ENCODE measurements at places on chromosomes 6 and 20.

DNA sequence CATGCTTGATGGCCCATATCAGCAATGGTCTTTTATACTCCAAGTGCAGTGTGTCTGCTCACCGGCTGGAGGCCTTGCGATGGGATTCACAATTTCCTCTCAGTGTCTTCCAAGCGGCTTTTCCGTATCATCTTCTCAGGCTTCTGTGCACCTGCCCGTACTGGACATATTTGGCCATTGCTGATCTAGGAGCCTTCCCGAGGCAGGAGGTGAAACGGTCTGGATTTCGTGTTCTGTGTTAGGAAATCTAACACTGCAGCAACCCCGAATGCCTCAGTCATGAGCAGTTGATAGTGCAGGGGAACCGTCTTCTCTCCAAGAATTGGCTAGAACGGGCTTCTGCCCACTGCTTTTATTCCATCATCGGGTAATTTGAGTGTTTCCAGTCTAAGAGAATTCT is 60.5 kb downstream of the PPP1R14C start:
- DNase-seq, result no peak

DNA sequence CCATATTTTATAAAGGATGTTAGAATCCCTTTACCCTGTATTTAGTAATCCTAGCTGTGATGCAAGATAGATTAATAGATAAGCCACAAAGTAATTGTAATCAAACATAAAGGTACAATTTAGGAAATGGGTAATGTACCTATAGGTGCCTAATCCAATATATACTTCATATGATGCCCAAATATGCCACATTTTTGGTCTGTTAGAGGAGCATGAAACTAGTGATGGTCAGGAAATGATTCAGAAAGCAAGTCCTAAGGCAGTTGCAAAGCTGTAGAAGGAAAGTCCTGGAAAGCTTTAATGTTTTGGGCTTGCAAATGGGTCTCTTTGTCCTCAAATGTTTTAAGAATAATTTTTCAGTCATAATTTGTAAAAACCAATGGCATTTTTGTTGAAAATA is 76.6 kb upstream of the PTPRK start:
- no peak for DNase-seq

DNA sequence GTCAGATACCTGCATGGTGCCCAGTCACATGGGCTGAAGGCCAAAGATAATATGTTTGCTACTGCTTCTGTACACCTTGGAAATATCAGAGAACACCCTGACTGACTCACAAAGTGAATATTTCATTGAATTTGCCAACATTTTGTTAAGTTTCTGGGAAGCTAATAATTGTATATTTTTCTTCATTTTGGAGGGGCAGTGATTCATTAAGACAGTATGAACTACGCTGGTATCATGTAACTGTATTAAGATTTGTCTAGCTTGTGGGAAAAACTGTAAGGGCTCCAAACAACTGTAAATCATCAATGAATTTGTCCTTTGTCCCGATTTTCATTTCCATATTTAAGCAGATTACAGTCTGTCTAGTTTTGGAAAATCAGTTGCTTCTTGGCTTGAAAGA is 102.3 kb upstream of the CCN2 start:
- no peak for DNase-seq

DNA sequence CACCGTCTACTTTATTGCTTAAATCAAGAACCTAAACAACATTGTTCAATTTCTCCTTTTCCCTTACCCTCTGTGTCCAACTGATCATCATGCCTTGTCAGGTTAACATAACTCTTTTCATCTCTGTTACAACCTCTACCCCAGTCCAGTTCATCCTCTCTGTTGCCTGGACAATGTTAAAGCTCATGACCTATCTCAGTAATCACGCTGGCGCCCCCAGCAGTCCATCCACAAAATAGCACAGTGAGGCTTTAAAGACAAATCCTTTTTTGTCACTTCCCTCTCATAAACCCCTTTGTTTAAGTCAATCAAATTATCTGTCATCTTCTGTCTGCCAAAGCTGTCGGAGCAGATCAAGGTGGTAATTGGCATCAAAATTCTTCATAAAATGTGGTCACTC is 140.1 kb downstream of the QKI start:
- peak; percentile 10 for DNase-seq

DNA sequence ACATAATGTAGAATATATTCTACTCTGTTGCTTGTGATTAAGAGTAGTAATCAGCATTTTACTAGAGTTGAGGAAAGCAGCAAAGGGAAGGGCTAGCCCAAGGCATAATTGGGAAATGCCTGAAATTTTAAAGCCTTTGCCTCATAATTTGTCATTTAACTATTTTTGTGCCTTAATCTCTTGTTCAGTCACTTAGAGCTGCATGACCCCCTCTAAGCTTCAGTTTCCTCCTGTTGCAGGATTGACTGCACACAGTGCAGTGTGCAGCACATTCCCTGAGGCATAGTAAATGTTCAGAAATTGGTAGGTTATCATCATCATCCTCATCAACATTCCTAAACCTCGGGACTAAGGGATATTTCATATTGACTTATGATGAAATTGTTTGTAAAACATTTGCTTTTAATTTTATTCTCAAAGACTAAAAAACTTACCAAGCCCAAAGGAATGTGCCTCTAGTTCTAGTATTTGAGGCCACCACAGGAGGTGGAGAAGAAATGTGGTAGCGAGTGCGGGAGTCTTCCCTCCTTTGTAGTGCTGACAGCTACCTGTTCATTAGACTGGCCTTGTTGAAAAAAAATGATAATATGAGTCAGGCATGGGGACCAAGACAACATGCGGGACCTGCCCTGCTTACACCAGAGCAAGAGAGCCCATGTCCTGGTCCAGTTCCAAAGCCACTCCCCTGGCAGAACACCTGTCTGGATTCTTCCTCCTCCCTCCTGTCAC is 14.8 kb upstream of the TENT5A start:
- DNase-seq, result peak; percentile 86

- DNase-seq, result no peak
These were observed 3.2 kb upstream of the SIRPB2 start for GRCh38 chr20:1494436-1494835.

GRCh38 chr6:126210398-126211075 is 129.4 kb upstream of the CENPW start:
- DNase-seq, result no peak

- DNase-seq, result no peak
These were observed 136.4 kb downstream of the LINC00237 start for GRCh38 chr20:20969701-20970280.

DNA sequence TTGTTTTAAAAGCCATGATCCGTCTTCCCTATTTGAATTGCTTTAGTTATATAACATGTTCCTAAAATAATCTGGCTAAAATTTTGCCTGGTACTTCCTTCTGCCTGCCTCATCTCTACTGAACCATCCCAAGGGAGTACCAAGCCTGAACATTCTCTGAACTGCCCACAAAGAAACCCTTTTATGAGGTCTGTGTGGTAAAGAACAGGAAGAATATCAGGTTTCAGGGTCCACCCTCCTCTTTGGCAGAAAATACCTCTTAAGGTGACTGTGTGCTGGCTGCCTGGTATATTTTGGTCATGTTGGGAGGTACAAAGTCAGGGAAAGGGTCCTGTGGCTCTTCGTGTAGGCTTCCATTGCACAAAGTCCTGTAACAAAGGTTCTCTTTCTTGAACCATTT is 574.1 kb upstream of the CHD6 start:
- DNase-seq, result no peak

GRCh38 chr6:14143305-14143704 is 25.7 kb downstream of the CD83 start:
- DNase-seq, result no peak

DNA sequence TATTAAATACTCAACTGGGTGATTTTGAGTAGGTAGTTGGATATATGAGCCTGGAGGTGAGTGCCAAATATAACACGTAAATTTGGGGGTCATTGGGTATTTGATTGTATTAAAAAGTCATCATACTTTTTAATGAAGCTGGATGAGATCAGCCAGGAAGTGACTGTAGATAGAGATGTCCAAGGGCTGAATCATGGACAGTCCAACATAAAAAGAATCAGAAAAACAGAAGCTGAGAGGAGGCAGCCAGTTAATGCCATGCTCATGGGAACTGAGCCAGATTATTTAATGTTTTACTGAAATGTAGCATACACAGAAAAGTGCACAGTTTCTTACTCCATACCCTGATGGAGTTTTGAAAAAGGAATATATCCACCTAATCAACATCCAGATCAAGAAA is 435.5 kb upstream of the PLCB4 start:
- DNase-seq, result no peak

- DNase-seq, result no peak
These were observed 6.2 kb downstream of the JPH2 start for GRCh38 chr20:44180814-44181213.

DNA sequence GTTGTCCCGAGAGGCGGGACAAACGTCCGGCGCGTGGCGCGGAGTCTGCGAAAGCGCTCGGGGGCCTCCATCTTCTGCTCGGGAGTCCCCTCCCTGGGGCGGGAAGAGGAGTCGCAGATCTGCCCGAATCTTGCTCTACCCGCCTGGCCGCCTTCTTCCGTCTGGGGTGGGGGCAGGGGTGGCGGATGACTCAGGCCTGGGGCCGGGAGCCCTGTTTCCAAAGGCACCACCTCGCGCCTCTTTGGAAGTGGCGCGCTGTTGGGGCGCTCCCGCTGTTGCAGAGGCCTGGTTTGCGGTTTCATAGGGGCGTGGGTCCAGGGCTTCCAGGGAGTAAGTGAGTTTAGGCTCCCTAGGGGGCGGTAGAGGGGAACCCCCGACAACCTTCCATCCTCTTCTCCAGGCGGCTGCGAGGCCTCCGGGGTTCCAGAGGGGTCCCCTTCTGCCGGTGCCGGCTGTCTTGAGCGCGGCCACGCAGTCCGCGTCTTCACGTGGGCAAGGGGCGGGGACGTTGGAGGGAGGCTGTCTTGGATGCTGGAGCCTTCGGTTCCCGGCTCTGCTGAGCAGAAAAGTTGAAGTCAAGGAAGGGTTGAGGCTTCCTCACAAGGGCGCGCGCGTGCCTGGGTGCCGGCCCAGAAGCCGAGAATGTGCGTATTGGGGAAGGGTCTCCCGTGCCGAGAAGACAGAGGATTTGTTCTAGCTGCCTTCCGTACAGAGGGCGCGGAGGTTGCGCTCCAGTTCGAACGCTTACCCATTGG is 2.6 kb upstream of the TFAP2C start:
- no peak for DNase-seq

DNA sequence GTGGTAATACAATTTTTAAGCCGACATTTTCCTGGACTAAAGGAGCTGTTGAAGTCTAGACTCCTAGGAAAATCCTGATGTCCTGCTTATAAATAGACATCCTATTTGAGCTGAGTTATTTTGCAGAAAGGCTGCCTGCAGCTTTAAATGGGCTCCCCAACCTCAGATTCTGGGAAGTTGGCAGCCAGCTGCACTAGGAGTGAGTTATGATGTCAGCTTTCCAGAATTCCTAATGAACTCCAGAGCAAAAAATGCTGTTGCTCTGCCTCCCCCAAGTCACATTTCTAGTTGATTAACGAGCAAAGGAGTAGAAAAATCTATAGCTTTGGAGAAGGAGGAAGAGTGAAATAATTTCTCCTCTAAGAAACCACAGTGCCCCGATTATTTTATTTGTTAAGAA is 346.3 kb upstream of the SULF2 start:
- DNase-seq, result no peak

- no peak for DNase-seq
These were observed 29.9 kb downstream of the SEL1L2 start for GRCh38 chr20:13960525-13960924.

DNA sequence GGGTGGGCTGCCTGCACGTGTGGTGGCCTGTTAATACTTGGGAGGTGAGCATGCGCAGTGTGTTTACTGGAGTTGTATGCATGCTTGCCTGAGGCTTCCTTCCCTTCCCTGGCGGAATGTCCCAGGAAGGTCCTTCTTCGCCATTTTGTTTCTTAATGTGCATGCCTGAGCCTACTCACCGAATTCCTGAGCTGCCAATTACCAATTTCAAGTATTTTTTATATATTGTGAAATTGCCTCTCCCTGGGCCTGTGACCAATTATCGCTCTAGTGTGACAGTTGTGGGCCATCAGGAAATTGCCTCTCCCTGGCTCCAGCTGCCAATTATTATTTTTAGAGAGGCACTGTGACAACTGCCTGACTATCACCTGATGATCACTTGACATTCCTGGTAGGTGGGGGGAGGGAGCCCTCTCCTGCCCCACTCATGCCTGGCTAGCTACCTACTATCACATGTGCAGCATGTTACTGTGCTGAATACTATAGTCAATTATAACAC is 70.0 kb downstream of the FAM50B start:
- DNase-seq, result peak; percentile 97

- DNase-seq, result no peak
These were observed 13.5 kb upstream of the MAFB start for GRCh38 chr20:40702504-40702903.

GRCh38 chr20:21126581-21126870 is 644 bp downstream of the KIZ start:
- DNase-seq, result peak; percentile 28

GRCh38 chr6:43454696-43455530 is 435 bp downstream of the DLK2 start:
- peak; percentile 77 for DNase-seq

GRCh38 chr20:20079102-20079784 is 26.9 kb downstream of the CFAP61 start:
- no peak for DNase-seq

DNA sequence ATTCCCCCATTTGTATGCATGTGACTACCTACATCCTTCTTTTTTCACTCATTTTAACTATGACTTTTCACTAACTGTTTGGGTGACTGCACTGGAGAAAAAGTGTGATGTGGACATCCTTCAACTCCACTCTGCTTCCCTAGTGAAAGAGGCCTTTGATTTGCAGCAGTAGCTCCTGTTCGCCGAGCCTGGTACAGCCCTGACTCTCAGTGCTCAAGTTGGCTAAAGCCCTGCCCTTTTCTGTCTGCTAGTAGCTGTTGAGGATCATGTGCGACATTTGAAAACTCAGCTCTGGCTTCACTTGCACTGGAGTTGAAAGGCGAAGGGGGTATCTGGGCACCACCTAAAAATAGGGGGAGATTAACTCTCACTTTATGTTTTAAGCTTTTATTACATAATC is 42.1 kb downstream of the DAAM2 start:
- no peak for DNase-seq

Measured in Caki2 (cell line).